Activated CD4-positive, alpha-beta memory T cell treated with anti-CD3 and anti-CD28 coated beads, Interleukin-2, amount 10 ng/mL, durations not matched to agents 7 days and 5 days (primary cell): ENCODE measurements at places on chromosomes 4 and X. TPM values are rescaled to one million over a fixed set of nuclear protein-coding genes. Genes with fewer than 3 reads are reported as not detected.
A peak's percentile ranks its signal among the peaks of the same experiment; 100 is the strongest.

The SOWAHB gene
- not detected for total RNA-seq

The IGSF1 gene
- not detected for total RNA-seq

The ZAR1 gene
- total RNA-seq: not detected

The SSX2 gene
- not detected for total RNA-seq

The NAA11 gene
- not detected for total RNA-seq

The KCNIP4 gene
- total RNA-seq: not detected

The EFHC2 gene
- 0.63 TPM for total RNA-seq

The CT45A9 gene
- total RNA-seq: not detected

The ATP1B4 gene
- not detected for total RNA-seq

The FAM53A gene
- 0.91 TPM for total RNA-seq

The ADH1C gene
- not detected for total RNA-seq

The MAMLD1 gene
- 5.6 TPM for total RNA-seq

The GSX2 gene
- total RNA-seq: not detected

The NUDT10 gene
- total RNA-seq: 0.20 TPM

The C4orf54 gene
- total RNA-seq: not detected

DNA sequence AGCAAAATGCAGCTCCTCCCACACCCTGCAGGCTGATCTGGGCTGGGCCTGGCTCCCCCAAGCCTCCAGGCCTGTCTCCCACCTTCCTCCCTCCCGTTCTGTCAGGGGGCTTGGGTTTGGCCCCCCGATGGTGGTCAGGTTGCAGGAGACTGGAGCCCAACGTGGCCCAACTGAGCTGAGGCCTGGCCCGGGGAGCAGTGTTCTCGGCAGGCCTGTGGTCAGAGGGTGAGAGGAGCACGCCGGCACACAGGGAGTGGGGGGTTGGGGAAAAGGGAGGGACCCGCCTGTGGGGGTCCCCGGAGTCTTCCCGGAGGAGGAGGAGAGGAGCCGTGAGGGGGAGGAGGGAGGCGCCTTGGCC, 43.2 kb upstream of the NKX1-1 start:
- no peak overlapping the region for H3K27ac ChIP-seq
- no peaks in the 10 kb centered on the region for H3K4me1 ChIP-seq
- no peaks in the 10 kb centered on the region for H3K27me3 ChIP-seq
- H3K4me3 ChIP-seq: no peak overlapping the region
- no peak for DNase-seq
- H3K36me3 ChIP-seq: no peaks in the 10 kb centered on the region

DNA sequence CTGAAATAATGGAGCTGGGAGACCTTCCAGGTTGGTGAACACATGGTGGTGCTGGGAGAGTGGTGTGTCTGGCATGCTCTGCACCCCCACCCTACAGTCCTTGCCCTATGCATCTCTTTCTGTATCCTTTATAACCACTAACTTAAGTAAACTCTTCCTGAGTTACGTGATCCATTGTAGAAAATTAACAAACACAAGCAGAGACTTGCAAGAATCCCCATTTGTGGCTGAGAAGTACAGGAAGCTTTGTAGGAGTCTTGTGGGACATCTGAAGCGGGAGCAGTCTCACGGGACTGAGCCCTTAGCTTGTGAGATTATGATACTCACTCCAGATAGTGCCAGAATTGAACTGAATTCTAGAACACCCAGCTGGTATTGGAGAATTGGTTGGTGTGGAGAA, 14.3 kb upstream of the FAM13A start:
- no peak overlapping the region for H3K27ac ChIP-seq
- DNase-seq: no peak
- H3K36me3 ChIP-seq: no peaks in the 10 kb centered on the region
- H3K27me3 ChIP-seq: peaks cover 2% of the 10 kb centered on the region
- H3K4me3 ChIP-seq: no peak overlapping the region

- peak; percentile 22 for DNase-seq
- no peaks in the 10 kb centered on the region for H3K27me3 ChIP-seq
- H3K36me3 ChIP-seq: no peaks in the 10 kb centered on the region
- peaks cover 30% of the 10 kb centered on the region for H3K4me1 ChIP-seq
Measured at GRCh38 chrX:103464072-103464773, 55.1 kb downstream of the RAB40A start.

- peaks cover 3% of the 10 kb centered on the region for H3K27me3 ChIP-seq
- H3K4me1 ChIP-seq: peaks cover 2% of the 10 kb centered on the region
- H3K4me3 ChIP-seq: no peak overlapping the region
- no peak for DNase-seq
- H3K36me3 ChIP-seq: no peaks in the 10 kb centered on the region
Measured at GRCh38 chr4:4333265-4333706, 43.2 kb downstream of the ZBTB49 start.

DNA sequence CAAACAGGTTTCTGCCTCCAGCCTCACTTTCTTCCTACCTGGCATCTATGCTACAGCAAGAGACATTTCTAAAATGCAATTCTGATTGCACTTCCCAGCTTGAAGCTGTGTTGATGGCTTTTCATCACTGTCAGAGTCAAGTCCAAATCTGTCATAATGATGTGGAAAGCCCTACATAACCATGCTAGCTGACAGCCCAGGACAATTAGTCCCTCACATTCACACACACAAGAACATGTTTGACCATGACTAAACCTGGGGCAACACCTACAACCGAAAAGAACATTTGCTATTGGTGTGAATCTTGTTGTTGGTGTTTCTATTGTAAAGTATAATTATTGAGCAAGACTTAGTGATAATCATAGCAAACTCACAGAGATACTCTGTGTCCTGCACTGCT, 58.2 kb downstream of the PPM1K start:
- peaks cover 6% of the 10 kb centered on the region for H3K36me3 ChIP-seq
- no peak overlapping the region for H3K4me3 ChIP-seq
- H3K27ac ChIP-seq: no peak overlapping the region
- no peak for DNase-seq

DNA sequence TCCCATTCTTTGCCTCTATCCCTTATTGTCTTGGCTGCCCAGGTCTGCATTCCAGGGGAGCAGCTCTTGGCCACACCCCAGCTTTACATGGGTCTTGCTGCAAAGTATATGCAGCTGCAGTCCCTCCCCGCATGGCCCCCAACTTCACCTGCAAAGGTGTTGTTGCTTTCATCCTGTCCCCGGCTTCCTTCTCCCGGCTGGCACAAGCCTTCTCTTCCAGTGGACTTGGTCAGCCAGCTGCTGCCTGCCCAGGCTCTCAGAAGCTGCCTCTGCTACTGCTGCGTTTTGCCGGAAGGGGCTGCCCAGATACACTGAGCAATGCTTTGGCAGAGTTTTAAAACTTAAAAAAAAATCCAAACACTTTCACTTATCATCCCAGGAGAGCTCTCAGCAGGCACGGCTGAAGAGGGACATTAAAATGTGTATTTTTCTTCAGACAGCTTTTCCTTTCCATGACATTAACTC, 121.2 kb upstream of the PDLIM3 start:
- peaks cover 7% of the 10 kb centered on the region for H3K27me3 ChIP-seq
- no peaks in the 10 kb centered on the region for H3K4me1 ChIP-seq
- no peak for DNase-seq

- no peaks in the 10 kb centered on the region for H3K27me3 ChIP-seq
- no peak overlapping the region for H3K4me3 ChIP-seq
- DNase-seq: no peak
- H3K36me3 ChIP-seq: no peaks in the 10 kb centered on the region
- no peaks in the 10 kb centered on the region for H3K4me1 ChIP-seq
- no peak overlapping the region for H3K27ac ChIP-seq
Measured at GRCh38 chr4:35771571-35771970, 472.7 kb downstream of the ARAP2 start.

DNA sequence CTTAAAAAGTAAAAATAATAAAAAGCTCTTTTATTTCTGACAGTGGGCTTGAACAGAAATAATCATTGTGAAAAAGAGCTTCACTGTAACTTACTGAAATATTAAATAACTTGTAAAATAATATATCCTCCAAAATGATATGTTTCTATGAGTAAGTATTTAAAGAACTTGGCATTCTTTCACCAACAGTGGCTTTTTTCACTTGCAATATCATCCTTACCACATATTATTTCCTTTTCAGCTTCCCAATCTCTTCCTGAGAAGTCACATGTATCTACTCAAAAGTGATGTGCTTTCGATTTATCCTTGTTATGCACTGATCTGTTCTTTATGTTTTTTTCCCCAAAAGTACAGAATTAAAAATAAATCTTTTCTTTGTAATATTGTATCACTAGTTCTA, 2.2 kb upstream of the PCDH18 start:
- peaks cover 4% of the 10 kb centered on the region for H3K4me1 ChIP-seq
- no peak overlapping the region for H3K4me3 ChIP-seq
- H3K36me3 ChIP-seq: no peaks in the 10 kb centered on the region
- no peaks in the 10 kb centered on the region for H3K27me3 ChIP-seq
- H3K27ac ChIP-seq: no peak overlapping the region

GRCh38 chr4:93645120-93645519, 183.4 kb upstream of the ATOH1 start:
- H3K4me3 ChIP-seq: no peak overlapping the region
- H3K4me1 ChIP-seq: no peaks in the 10 kb centered on the region
- H3K27ac ChIP-seq: no peak overlapping the region
- no peak for DNase-seq
- H3K27me3 ChIP-seq: no peaks in the 10 kb centered on the region
- H3K36me3 ChIP-seq: no peaks in the 10 kb centered on the region

- no peak overlapping the region for H3K27ac ChIP-seq
- no peaks in the 10 kb centered on the region for H3K36me3 ChIP-seq
- no peak for DNase-seq
- H3K27me3 ChIP-seq: no peaks in the 10 kb centered on the region
- peaks cover 3% of the 10 kb centered on the region for H3K4me1 ChIP-seq
- no peak overlapping the region for H3K4me3 ChIP-seq
Measured at GRCh38 chr4:104747635-104748034, 252.9 kb upstream of the CXXC4 start.

DNA sequence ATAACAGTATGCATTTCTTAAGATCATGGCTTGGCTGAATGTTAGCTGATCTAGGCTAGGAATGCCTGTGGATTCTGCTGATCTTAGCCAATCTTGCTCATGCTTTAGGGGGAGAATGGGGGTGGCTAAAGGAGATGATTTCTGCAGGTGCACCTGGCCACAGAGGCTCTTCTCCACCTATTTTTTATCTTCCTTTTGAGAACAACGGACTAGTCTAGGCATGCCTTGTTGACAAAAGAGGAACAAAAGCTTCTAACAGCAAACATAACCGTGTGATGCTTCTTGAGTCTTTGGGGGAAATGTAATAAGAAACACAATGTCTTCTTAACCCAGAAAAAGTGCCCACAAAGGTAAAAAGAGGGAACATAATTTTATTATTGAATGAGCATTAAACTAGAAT, 743.5 kb downstream of the ARAP2 start:
- no peaks in the 10 kb centered on the region for H3K36me3 ChIP-seq
- H3K27ac ChIP-seq: no peak overlapping the region
- no peaks in the 10 kb centered on the region for H3K27me3 ChIP-seq
- H3K4me1 ChIP-seq: no peaks in the 10 kb centered on the region
- no peak for DNase-seq
- no peak overlapping the region for H3K4me3 ChIP-seq

GRCh38 chr4:187558391-187558790, 437.2 kb upstream of the ZFP42 start:
- H3K4me3 ChIP-seq: no peak overlapping the region
- H3K27me3 ChIP-seq: no peaks in the 10 kb centered on the region
- H3K36me3 ChIP-seq: no peaks in the 10 kb centered on the region

- DNase-seq: peak; percentile 87
- H3K4me1 ChIP-seq: peaks cover 46% of the 10 kb centered on the region
- peak overlapping the region; percentile 48 for H3K4me3 ChIP-seq
- H3K36me3 ChIP-seq: peaks cover 18% of the 10 kb centered on the region
- H3K27ac ChIP-seq: peak overlapping the region; percentile 27
Measured at GRCh38 chr4:3047464-3048286, 26.7 kb downstream of the HTT-AS start.

DNA sequence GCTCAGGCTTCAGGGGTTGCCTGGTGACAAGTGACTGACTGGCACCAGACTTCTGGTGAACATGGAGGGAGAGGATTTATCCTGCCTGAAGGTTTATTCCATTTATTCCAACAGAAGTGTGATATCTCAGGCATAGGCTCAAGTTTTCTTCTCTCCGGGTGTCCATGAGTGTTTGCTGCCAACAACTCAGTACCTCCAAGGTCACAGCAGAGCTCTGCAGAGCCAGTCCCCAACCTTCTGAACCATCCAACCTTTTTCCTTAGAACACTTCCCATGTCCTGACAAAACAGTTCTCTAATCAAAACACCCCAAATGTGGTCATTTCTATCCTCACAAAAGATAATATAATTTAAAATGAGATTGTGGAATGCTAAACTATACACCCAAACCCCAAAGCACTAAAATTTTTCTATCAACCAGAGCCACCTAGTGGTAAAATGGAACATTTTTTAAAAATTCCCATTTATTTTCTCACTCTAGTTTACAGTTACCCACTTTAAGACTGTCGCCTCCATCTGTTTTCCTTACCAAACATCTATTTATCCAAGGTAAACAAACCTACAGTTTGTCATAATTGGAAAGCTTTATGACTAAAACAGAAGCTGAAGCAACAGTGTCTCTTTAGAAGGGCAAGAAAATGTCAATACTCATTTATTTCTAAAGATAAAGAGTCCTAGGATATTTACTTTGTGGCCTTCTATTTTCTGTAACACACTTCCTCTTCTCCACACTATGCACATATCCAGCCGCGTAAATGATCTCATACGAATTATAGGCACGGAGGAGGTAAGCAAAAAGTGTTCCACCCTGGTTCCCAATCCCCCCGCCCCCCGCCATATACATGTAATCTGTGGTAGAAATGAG, 39.5 kb downstream of the TMEM154 start:
- peaks cover 42% of the 10 kb centered on the region for H3K4me1 ChIP-seq
- H3K27ac ChIP-seq: no peak overlapping the region
- DNase-seq: no peak
- H3K4me3 ChIP-seq: no peak overlapping the region
- peaks cover 48% of the 10 kb centered on the region for H3K36me3 ChIP-seq

DNA sequence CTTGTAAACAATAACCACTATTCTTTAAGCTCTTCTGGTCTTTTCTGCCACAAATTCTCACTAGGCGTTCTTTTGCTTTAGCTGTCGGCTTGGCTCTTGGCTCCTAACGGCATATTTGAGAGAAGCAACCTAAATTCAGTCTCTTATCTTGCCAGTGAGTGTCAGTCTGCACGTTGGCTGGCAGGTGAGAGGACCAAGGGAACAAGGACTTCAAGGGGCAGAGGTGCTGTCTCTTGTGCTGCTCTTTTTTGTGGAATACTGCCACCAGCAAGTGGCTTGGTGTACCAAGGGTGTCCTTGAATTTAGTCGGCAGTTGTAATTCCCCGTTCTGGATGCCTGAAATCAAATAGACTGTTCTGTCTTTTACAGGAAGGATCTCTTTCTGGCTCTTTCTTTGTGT, 77.8 kb upstream of the SLC4A4 start:
- H3K4me3 ChIP-seq: no peak overlapping the region
- peaks cover 11% of the 10 kb centered on the region for H3K4me1 ChIP-seq
- H3K36me3 ChIP-seq: no peaks in the 10 kb centered on the region
- H3K27ac ChIP-seq: no peak overlapping the region
- no peak for DNase-seq
- H3K27me3 ChIP-seq: no peaks in the 10 kb centered on the region

- H3K4me3 ChIP-seq: no peak overlapping the region
- H3K4me1 ChIP-seq: peaks cover 2% of the 10 kb centered on the region
- DNase-seq: no peak
- peaks cover 14% of the 10 kb centered on the region for H3K36me3 ChIP-seq
- H3K27ac ChIP-seq: no peak overlapping the region
- H3K27me3 ChIP-seq: no peaks in the 10 kb centered on the region
Measured at GRCh38 chr4:113449410-113449974, 312.0 kb downstream of the CAMK2D start.
